ENCODE measurements at places on chromosomes 2 and 18.

- no peak for DNase-seq
These were observed 60.4 kb upstream of the HAAO start for GRCh38 chr2:42852798-42853197.

DNA sequence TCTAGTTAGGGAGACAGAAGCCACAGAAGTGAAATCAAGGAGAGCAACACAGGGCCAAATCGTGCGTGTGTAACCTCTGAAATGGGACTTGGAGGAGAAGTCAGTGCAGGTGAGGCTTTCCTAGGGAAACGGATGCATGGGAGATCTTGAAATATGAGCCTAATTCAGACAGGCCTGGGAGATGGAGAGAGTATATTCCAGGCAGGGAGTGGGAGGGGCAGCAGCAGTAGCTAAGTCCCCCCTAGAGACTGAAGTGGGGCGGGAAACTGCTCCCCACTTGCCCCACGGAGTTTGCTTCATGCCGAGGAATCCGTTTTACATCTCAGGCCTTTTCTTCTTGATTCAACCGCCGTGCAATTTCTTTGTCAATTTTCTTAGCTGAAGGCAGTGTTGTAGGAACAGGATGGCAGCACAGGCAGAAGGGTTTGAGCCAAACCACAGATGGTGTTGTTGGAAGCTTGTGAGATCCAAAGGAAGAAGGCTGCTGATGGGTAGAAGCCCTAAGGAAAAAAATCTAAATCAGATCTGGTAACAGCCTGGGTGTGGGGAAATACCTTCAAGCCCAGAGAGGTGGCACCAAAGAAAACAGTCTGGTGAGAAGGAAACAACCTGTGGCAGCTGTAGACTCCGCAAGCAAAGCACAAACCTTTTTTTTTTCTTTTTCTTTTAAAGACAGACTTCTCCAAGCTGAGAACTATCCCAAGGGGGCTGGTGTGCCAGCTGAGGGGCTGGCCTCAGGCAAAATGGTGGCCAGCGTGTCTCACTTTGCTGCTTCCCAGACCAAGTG is 40.2 kb downstream of the EPAS1 start:
- no peak for DNase-seq

GRCh38 chr2:239397931-239398471 is 2.8 kb downstream of the HDAC4 start:
- DNase-seq = no peak

- DNase-seq = peak; percentile 11
These were observed 1.1 kb upstream of the SEH1L start for GRCh38 chr18:12946549-12947284.

GRCh38 chr18:31373641-31374040 is 2.9 kb upstream of the DSG4 start:
- DNase-seq = no peak

- no peak for DNase-seq
These were observed 208.4 kb downstream of the MGAT5 start for GRCh38 chr2:134462275-134462674.

GRCh38 chr18:28582724-28583123 is 405.8 kb upstream of the CDH2 start:
- no peak for DNase-seq

DNA sequence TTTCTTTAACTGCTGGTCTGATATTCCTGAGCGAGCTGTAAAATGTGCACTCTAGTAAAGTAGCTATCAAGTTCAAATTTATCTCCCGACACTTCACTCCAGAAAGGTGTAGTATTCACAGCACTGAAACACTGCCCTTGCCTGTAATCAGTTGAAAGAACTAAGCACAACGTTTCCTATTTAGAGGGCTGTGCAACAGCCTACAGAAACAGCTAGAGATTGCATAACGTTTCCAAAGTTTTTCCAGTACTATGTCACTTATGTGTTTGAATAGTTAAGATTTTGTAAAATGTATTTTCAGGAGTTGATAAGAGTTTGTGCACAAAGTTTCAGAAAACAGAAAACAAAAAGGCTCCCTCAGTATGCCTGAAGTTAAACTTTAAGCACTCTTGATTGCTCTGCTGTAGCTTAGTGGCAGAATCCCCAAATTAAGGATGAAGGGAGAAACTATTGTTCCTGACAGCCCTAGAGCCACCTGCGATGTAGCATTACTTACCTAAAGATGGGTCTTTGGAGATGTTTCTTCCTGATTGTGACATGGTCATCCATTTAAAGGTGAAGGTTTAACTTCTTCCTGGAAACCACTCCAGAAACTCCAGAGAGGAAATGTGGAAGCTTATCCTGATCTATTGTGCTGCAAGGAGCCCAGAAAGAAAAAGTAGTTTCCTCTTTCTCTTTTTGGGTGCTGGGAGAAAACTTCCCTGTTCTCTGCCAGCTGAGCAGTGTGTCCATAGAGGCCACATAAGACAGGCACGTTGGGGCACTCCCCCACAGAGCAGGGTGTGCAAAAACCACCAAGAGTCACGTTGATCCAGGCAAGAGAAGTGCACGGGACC is 536 bp downstream of the PDE1A start:
- no peak for DNase-seq

DNA sequence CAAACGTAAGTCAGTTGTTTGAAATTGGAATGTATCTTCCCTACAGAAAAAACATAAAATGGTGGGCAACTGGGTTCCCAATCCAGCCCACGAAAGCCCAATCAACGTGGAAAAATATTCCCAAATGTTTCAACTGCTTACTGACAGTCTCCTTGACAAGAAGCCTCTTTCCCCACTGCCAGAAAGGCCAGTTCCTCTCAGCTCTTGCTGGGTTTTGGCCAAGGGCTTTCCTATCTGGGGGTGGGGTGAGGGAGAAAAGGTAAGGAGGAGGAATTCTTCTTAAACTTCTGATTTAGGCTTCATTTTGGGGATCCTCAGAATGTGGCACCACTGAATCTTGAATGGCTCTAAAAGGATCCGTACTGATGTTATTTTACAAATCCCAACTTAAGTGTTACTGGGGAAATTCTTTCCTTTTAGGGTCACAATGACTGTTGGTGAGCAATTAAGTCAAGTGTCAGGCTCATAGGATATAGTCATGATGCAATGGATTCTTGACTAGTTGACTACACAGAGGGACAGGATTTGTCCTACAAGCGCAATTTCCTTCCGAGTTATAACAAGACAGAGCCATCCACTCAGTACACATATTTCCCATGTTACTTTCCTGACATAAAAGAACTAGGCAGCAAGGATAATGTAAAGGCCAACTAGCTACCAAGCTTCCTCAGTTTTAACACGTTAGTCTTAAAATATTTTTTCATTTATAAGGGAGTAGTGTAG is 73.6 kb downstream of the SPRED2 start:
- no peak for DNase-seq

GRCh38 chr2:239273280-239274234 is 127.3 kb downstream of the HDAC4 start:
- DNase-seq = no peak

DNA sequence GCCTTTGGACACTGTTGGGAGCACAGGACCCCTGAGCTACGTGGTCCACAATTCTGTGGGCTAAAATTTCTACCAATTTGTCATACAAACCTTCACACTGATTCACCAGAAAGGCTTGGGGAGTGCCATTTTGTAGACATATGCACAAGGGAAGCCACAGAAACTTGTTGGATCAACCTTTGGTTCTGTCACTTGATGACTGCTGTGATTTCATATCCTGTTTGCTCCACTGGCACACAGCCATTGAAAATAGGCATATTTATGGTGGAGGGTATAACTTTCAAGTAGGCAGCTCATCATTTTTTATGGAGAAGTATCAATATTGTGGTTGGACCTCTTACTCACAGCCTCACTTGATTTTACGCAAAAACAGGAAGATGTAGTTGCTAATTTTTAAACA is 10.5 kb downstream of the NAPG start:
- no peak for DNase-seq

DNA sequence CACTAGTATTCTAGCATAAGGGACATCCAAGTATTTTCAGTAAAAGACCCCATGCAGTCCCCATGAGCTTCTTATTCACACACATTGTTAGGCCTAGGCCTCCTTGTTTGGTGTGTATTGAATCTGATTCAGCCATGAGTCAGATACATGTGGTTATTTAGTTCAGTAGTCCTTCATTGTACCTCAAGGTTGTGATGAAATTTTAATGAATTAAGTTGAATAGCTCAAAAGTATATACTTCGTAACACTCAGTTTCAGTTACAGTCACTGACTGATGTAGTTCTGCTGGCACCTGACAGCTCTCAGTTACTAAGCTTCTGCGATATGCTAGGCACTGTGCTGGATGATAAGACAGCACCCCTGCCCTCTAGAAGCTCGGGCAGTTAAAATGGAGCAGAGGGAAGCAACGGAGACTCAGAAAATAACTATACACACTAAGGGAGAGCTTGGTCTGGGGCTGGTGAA is 86.4 kb downstream of the XRCC5 start:
- no peak for DNase-seq

- DNase-seq = no peak
These were observed 869 bp upstream of the THUMPD2 start for GRCh38 chr2:39779927-39780326.
